Tongue (tissue), 3 donors: ENCODE measurements at places on chromosomes 1 and 21. TPM values are rescaled to one million over a fixed set of nuclear protein-coding genes. Genes with fewer than 3 reads are reported as not detected.

The OLFML2B gene
- total RNA-seq = 45.7 TPM

The RABGAP1L gene
- total RNA-seq = 86.6 TPM

The TDRD10 gene
- 3.7 TPM for total RNA-seq

The ATP5PF gene
- total RNA-seq = 141 TPM

The AMY1B gene
- total RNA-seq = not detected

The IARS2 gene
- total RNA-seq = 89.8 TPM

The LCE1B gene
- not detected for total RNA-seq

The SMPDL3B gene
- 2.7 TPM for total RNA-seq

The LRRC52 gene
- total RNA-seq = not detected

The PHACTR4 gene
- 15.1 TPM for total RNA-seq

The OVAAL gene
- total RNA-seq = not detected

The RYR2 gene
- 2.4 TPM for total RNA-seq

The OR2T33 gene
- not detected for total RNA-seq

The NTPCR gene
- 37.6 TPM for total RNA-seq

The RAP1GAP gene
- 2.7 TPM for total RNA-seq

The OR2AK2 gene
- not detected for total RNA-seq

The GBP5 gene
- total RNA-seq = 0.72 TPM

The SYNJ1 gene
- total RNA-seq = 6.8 TPM

The RNU1-2 gene
- total RNA-seq = under 0.01 TPM

The CELA3B gene
- total RNA-seq = not detected

The C2CD4D gene
- total RNA-seq = not detected

The TGFB2 gene
- 40.1 TPM for total RNA-seq

The SLAMF8 gene
- 0.92 TPM for total RNA-seq

The CXADR gene
- 23.8 TPM for total RNA-seq

The INKA2 gene
- total RNA-seq = 17.7 TPM

The FCAMR gene
- total RNA-seq = not detected

The CDK18 gene
- total RNA-seq = 7.7 TPM

The CHRM3 gene
- total RNA-seq = 6.1 TPM

The SUMO3 gene
- total RNA-seq = 52.4 TPM

The HAO2 gene
- total RNA-seq = 0.21 TPM

The OXCT2 gene
- 0.51 TPM for total RNA-seq

The ZNF695 gene
- 3.5 TPM for total RNA-seq

The GJC2 gene
- total RNA-seq = 5.5 TPM

The SIK1 gene
- total RNA-seq = 79.7 TPM
